Stimulated activated CD4-positive, alpha-beta T cell treated with anti-CD3 and anti-CD28 coated beads, Interleukin-1b, Interleukin-23, amount 100 ng/mL, for 24 hours (primary cell): ENCODE measurements at places on chromosomes 13 and 19.

DNA sequence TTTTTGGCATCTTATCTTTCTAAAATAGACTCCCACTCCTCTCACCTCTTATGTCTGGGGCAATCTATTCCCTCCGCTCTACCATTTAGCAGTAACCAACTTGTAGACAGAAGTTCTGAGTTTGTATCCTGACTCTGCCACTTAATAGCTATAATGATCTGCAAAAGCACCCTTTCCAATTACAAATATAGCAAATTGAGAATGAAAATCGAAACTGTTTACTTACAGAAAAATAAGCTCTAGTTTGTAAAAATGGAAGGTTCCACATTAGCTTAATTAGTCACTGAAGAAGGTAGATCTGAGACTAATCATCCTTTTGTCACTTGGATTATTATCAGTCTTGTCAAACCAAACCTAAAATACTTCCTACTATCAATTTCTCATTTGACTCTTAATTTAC, 409.3 kb downstream of the DIAPH3 start:
- no peak for DNase-seq

DNA sequence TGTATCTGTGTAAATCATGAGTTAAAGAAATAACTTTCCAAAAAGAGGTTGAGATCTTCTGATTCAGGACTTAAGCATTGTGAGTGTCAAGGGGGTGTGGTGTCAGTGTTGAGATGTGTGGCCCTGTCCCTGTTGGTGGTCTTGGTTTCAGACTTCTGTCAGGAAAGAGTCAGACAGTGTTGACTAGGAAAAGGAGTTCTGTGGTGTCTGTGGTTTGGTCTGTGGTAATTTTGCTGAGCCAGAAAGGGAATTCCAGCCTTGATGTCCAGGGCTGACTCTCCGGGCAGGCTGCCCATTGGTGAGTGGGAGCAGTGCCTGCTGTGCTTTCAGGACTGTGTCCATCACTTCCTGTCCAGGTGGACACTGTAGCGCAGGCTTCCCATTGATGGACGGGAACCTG, 39.8 kb upstream of the IGFL4 start:
- no peak for DNase-seq

DNA sequence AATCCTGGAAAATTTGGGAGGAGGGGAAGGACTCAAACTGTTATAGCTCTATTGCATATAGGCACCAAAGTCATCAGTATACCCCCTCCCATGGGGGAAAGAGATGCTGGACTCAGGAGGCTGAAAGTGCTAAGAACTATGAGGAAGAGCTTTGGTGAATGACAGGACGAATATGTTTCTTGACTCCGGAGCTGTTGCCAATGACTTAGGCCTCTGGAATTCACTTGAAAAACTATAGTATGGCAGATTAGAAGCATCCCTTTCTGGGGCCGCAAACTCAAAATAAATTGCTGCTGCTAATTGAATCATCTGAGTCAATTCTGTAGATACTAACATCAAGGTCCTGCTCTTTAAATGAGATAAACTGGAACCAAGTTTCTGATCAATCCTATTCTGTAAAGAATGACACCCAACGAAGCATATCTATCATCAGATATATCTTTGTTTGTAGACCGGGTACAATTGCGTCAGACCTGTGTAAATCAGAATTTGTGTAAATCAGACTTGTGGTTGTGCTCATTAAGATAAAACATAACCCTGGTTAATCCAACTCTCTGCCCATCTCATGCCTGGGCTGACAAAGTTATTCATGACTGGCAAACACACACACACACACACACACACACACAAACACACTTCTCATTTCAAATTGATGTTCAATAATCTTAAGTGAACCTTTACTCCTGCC, 1793.8 kb upstream of the PCDH20 start:
- DNase-seq = no peak

DNA sequence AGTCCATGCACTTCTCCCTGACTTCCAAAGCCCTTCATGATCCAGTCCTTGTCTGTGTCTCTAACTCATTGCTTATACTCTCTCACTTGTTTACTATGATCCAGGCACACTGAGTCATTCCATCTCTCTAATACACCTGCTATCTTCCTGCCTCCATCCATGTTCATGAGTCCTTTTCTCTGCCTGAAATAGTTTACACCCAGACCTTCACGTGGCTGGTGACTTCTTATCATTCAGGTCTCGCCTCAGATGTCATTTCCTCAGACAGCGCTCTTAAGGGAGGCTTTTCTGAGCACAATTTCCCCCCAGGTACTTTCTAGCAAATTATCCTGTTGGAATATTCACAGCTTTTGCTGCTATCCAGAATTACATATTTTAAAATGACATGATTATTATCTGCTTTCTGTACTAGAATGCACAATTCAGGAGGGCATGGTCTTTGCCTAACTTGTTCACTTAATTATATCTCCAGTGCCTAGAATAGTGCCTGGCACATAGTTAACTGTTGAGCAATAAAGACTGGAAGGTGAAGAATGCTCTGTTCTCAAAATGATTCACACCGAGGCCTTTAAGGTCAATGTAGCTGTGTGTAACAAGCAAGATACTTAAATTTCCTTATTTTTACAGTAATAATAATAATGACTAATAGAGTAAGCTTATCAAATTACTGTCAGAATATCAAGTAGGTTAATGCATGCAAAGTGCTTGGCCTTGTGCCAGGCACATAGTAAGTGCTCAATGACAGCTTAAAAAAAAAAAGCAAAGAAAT, 183.7 kb upstream of the SPRY2 start:
- DNase-seq = no peak

DNA sequence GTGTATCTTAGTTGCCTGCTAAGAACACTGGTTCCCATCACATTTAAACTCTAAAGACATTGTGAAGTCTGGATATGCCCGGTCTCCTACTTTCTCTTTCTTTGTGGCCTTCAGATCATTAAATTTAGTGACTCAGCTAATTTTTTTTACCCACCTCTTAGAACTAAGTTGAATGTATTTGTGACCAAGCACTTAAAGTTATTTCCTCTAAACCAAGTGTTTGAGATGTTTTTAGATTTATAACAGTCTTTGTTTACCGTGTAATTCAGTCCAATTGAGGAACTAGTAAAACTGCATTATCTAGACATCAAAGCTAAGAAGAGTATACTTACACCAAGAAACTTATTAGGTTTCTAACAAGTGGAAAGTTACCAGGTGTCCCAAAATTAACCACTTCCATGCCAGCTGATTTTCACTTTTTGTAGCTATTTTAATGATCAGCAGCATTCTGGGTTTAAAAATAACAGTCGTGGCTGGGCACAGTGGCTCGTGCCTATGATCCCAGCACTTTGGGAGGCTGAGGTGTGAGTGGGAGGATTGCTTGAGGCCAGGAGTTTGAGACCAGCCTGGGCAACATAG, 53.1 kb downstream of the ARHGAP35 start:
- no peak for DNase-seq

GRCh38 chr13:106373304-106373988, 162.0 kb downstream of the EFNB2 start:
- no peak for DNase-seq

DNA sequence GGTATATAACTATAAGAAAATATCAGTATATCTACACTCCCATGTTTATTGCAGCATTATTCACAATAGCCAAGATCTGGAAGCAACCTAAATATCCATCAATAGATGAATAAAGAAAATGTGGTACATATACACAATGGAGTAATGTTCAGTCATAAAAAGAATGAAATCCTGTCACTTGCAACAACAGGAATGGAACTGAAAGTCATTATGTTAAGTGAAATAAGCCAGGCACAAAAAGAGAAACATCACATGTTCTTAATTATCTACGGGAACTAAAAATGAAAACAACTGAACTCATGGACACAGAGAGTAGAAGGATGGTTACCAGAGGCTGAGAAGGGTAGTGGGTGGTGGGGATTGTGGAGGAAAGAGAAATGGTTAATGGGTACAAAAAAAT, 665.2 kb downstream of the TBC1D4 start:
- DNase-seq = no peak

- DNase-seq = no peak
Measured at GRCh38 chr13:28967029-28967915, 147.1 kb downstream of the MTUS2 start.

- DNase-seq = no peak
Measured at GRCh38 chr19:41638641-41639081, 11.8 kb upstream of the CEACAM4 start.

DNA sequence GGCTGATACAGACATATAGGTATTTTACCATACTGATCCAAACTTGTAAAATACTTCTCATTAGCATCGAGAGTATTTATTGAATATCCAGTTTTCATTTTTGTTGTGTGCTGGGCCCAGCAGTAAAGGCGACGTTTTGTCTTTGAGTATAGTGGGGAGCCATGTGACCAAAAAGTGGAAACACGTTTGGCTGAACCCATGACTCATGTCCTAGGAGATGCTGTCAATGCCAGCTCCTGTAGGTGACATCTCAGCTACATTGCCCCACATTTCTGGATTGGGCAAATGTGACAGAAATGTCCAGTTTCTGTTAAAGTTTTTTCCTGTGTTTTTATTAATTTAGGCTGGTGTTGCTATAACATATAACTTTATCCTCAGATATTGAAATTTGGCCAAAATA, 26.1 kb upstream of the GTF3A start:
- no peak for DNase-seq

DNA sequence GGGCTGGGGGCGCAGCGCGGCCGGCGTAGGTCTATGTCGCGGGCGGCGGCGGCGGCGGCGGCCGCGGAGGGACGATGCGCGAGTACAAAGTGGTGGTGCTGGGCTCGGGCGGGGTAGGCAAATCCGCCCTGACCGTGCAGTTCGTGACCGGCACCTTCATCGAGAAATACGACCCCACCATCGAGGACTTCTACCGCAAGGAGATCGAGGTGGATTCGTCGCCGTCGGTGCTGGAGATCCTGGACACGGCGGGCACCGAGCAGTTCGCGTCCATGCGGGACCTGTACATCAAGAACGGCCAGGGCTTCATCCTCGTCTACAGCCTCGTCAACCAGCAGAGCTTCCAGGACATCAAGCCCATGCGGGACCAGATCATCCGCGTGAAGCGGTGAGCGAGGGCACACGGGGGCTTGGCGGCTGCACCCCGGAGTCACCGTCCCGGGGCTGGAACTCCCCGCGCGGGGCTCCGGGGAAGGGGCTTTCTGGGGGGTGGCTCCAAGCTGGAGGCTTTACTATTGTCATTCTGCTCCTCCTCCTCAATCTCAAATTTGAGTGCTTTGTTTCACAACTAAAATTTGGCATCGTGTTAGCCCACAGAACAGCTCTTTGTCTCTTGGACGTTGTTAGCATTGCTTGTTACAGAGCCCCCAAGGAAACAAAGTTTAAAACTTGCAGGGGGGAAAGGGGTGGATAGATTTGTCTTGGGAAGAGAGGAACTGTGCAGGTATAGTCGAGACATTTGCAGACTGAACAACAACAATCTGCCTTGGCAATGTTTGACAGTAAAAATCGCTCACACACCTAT, 630 bp downstream of the RAP2A start:
- DNase-seq = peak; percentile 9

- DNase-seq = no peak
Measured at GRCh38 chr19:15642807-15643206, 2.1 kb downstream of the CYP4F3 start.

GRCh38 chr19:56245121-56245740, 27.3 kb upstream of the EDDM13 start:
- DNase-seq = no peak

GRCh38 chr13:27379694-27380641, 44.5 kb upstream of the GTF3A start:
- DNase-seq = peak; percentile 16

DNA sequence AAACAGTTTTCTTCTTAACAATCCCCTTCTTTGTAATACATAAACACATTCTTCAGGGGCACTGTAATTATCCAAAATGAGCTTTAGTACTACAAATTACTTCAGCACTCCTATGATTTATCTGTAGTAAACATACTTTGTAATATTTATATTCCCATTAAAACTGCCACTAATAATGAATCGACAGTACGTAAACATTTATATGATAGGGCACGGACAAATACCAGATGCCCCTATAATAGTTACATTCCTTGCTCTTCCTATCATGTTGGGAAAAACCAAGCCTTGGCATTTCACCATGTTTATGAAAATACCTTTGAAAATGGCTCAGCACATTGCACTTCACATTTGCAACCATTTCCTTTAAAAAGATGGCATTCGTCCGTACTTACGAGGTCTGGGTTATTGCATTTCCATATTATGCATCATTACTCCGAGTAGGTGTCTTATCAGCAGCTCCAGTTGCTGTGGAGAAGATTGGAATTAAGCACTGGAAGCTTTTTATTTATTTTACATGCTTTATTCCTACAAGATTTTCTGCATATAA, 1043.4 kb downstream of the DIAPH3 start:
- DNase-seq = no peak

GRCh38 chr13:50378509-50379044, 363.3 kb downstream of the KCNRG start:
- no peak for DNase-seq

- DNase-seq = no peak
Measured at GRCh38 chr13:113775451-113776145, 16.6 kb downstream of the TMEM255B start.

GRCh38 chr13:54029226-54029625, 1000.6 kb downstream of the OLFM4 start:
- DNase-seq = no peak

- no peak for DNase-seq
Measured at GRCh38 chr19:41537789-41538188, 38.2 kb upstream of the CEACAM21 start.

GRCh38 chr19:45492627-45493470, 4.0 kb downstream of the RTN2 start:
- DNase-seq = no peak

DNA sequence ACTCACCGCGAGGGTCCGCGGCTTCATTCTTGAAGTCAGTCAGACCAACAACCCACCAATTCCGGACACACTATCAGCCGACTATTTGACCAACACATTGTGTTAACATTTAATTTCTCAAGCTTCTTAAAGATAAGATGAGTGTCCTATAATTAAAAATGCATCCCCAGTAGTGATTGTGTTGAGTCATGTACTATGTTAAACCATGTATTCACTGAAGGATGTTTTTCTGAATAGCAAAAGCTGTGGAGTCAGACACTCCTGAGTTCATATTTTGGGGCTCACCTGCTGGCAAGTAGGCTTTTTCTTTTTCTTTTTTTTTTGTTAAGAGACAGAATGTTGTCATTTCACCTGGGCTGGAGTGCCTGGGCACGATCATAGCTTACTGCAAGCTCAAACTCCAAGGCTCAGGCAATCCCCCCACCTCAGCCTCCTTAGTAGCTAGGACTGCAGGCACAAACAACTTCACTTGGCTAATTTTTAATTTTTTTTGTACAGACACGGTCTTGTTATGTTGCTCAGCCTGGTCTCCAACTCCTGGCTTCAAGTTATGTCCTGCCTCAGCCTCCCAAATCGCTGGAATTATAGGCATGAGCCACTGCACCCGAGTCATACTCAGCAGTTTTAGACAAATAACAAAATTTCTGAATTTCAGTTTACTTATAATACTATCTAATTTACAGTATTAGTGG, 606.9 kb downstream of the PCDH9 start:
- DNase-seq = no peak
